ENCODE measurements at places on chromosomes 3 and 15.

GRCh38 chr3:14426305-14426620 is 23.9 kb downstream of the SLC6A6 start:
- DNase-seq: no peak

GRCh38 chr3:64872345-64872744 is 184.5 kb upstream of the ADAMTS9 start:
- DNase-seq: no peak

- no peak for DNase-seq
Observed at GRCh38 chr3:1998739-1999138, 99.9 kb upstream of the CNTN4 start.

DNA sequence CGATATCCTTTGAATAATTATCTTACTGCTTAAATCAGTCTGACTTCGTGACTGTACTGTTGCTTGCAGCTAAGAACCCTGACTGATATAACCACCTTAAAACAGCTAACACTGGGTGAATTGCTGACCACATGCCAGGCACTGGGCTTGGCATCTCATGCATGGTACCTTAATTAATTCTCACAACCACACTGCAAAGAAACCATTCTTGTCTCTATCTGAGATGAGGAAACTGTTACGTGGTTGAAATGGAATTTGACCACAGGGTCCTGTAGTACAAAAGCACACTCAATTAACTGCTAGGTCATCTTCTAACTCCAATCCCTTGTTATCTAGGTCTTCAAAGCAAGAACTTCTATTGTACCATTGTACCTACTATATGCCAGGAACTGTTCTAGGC is 92.7 kb upstream of the PRICKLE2 start:
- no peak for DNase-seq

- no peak for DNase-seq
Observed at GRCh38 chr3:73839032-73839431, 214.3 kb upstream of the PDZRN3 start.

GRCh38 chr3:141450727-141451375 is 36.0 kb upstream of the RASA2 start:
- DNase-seq: no peak

Data from neural crest cell (in vitro differentiated cells).